ENCODE measurements at places on chromosomes 3 and 15.

- no peak for DNase-seq
Measured at GRCh38 chr3:107992976-107993684, 97.7 kb downstream of the CD47 start.

DNA sequence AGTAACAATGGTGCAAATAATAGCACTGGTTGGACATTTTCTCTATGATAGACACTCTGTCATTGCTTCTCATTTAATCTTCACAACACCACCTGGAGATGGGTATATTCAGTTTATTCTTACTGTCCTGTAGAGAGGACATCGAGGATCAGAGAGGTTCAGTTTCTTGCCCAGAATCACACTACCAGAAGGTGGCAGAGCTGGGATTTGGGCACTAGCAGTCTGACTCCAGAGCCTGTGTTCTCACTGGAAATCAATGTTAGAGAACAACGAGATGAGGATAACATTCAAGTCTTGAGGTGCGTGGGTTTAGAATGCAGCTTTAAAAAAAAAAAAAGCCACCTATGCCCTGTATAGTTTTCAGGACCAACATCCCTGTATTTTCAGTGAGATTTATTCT lies 127.8 kb downstream of the SYNPR start:
- no peak for DNase-seq

GRCh38 chr3:11162401-11163345 lies 8.4 kb downstream of the HRH1 start:
- no peak for DNase-seq

DNA sequence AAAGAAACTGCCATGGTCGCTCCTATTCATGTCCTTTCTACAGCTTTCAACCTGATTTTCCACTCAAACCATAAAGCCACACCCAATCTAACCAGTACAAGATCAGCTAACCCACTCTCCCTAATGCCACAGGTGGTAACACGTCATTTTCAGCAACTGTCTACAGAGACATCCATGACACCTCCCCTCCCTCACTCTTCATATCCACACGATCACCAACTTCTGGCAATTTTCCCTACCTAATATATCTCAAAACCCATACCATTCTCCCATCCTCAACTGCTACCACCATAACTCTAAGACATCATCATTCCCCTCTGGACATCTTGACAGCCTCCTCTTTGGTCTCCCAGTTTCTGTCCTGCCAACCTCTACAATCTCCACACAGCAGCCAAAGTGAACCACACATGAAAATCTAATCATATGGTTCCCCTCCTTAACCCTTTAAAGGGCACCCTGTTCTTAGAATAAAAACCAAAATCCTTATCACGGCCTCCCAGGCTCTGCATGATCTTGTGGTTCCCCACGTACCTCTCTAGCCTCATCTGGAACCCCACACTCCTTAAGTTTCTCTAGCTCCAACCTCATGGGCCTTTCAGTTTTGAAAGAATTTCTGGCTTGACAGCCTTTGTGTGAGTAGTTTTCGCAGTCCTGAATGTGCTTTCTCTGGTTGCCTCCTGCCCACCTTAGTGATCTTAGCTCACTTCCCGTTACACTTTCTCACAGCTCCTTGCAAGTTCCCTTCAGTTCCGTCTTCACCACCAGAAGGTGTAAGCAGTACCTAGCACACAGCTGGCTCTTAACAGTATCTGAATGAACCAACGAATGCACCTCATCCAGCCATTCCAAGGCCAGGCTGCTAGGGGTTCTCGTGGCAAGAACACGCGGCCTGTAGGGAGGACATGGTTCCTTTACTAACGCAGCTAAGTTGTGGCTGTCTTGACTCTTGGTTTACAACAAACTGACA lies 33.4 kb downstream of the SPINK8 start:
- DNase-seq = peak; percentile 4

GRCh38 chr3:13853978-13854296 lies 25.9 kb downstream of the WNT7A start:
- no peak for DNase-seq

- no peak for DNase-seq
Measured at GRCh38 chr3:50604628-50605588, 6.7 kb downstream of the CISH start.

DNA sequence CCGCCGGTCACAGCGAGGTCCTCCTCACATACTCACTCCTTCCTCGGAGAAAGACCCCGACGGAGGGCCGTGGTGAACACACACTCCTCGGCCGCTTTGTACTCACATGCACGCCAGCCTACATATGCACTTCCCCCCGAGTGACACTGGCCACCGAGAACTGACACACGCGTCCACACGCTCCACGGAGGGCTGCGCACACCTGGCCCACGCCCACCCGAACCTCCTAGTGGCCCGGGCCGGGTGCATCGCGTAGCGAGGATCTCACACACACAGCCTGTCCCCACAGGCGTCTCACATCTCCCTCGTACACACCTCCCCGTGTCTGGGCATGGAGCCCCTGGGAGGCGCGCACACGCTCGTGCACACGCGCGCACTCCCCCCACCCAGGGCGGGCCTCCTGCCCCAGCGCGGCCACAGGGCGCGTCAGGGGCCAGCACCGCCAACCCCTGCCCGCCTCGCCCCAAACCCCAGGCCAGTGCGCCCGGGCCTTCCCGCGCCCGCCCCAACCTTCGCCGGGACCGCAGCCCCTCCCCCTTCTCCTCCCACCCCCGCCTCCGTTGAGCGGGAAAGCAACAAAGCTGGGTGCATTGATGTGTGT lies 411 bp upstream of the C3orf70 start:
- DNase-seq = no peak

DNA sequence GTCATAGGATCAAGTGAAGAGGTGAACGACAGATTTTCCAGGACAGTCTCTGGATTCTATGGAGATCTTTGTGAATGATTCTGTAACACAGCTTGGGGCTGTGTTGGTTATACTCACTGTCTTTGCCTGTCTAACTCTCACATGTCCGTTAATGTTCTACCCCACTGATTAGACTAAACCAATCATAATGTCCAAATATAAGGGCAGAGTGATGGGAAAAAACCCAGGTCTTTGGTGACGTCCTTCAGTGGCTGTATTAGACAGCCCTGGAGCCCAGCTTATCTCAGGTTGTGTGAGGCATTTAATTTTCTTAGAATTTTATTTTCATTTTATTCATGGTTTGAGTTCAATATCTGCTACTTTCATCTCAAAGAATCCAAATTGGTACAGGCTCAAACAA lies 59.3 kb upstream of the TRA2B start:
- no peak for DNase-seq

GRCh38 chr3:148884261-148884660 lies 19.2 kb downstream of the CPA3 start:
- DNase-seq = no peak

GRCh38 chr3:159007331-159007730 lies 205.5 kb downstream of the MFSD1 start:
- no peak for DNase-seq

GRCh38 chr3:67986706-67987105 lies 332.3 kb upstream of the SUCLG2 start:
- DNase-seq = no peak

- no peak for DNase-seq
Measured at GRCh38 chr15:53530761-53531160, 228.7 kb downstream of the WDR72 start.

- no peak for DNase-seq
Measured at GRCh38 chr3:43379343-43379742, 93.0 kb downstream of the SNRK start.

DNA sequence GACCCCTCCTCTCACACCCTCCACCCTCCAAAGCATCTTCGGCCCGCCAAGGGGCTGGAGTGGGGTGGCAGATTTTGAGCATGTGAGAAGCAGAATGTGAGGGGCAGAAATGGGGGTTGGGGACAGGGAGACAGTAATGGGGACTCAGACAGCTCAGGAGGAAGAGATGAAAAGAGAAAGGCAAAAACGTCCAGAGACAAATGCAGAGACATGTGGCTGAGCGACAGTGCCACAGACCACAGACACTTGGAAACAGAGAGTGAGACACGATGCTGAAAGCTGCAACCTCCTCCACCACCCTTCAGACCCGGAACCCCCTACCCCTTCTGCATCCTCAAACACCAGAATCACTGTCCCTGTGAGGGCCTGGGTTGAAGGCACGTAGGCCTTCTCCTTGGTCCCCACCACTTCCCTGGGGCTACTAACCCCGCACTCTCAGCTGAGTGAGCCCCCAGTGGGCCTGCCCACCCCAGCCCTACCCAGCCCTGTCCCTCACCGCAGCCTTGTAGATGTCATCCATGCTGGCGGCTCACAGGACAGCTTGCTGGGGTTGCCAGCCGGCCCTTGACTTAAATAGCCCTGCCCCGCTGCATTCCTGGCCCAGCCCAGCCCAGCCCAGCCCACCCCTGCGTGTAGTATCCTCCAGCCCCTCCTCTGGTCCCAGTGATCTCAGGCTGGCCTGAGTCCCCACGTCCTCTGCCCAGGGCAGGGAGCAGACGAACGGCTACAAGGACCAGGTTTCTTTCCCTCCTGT lies at the start of gene TNNC1:
TNNC1 (minus strand) TSS at position 546 of the 754 bp plus-strand sequence; CDS start at position 520, 26 bp downstream.
- no peak for DNase-seq

GRCh38 chr3:16359331-16359730 lies 94.3 kb downstream of the OXNAD1 start:
- DNase-seq = no peak

GRCh38 chr3:39062180-39062579 lies 10.4 kb downstream of the WDR48 start:
- no peak for DNase-seq

DNA sequence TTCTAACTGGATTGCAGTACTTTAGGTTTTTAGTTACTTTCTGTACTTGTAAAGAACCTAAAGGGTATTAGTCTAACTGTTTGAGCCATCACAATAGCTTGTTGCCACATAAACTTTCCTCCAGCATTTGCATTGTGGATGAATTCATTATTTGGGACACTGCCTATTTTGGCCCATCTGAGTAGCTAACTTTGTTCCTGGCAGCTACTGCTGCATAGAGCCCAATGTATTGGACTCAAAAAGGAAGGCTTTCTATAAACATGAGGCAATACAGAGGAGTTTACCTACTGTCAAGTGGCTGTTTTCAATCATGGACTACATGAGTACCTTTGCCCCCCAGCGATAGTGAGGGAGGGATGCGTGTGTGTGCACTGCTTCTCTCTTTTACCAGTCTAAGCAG lies 1.9 kb downstream of the ROBO2 start:
- no peak for DNase-seq

GRCh38 chr3:190076601-190077394 lies 43.9 kb downstream of the P3H2 start:
- DNase-seq = no peak

DNA sequence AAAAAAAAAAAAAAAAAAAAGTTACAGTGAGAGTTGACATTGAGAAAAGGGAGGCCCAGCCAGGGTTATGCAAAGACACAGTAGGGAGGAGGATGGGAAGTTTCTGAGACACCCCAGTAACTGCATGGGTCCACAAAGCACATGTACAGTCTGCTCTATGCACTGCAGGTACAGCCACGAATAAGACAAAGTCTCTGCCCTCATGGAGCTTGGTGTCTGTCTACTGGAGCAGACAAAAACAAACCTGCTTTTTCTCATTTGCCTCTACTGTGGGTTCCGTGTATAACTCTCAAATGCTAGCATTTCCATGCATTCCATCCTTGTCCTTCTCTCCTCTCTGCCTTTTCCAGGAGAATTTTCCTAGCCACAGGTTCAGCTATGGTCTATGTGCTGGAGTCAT lies 107.4 kb downstream of the UBE3A start:
- no peak for DNase-seq

DNA sequence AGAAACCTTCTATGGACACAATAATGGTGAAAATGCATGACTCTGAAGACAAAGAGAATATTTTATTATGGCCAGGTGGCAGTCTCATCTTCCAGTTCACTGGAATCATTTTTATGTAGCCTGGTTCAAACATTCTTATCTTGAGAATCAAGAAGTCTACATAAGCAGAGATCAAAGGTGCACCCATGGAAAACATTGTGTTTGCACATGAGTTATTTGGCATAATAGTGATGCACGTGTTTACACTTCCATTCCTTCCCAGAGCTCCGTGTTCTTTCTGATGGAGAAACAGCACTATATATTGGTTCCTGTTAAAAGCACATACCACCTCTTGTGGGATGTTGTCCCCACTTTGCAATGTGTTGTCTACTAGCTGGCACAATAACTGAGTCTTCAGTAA lies 572.2 kb downstream of the GRM7 start:
- no peak for DNase-seq

- DNase-seq = no peak
Measured at GRCh38 chr3:149599236-149599635, 58.6 kb downstream of the WWTR1 start.

- no peak for DNase-seq
Measured at GRCh38 chr15:75694241-75695182, 18.1 kb downstream of the CSPG4 start.

DNA sequence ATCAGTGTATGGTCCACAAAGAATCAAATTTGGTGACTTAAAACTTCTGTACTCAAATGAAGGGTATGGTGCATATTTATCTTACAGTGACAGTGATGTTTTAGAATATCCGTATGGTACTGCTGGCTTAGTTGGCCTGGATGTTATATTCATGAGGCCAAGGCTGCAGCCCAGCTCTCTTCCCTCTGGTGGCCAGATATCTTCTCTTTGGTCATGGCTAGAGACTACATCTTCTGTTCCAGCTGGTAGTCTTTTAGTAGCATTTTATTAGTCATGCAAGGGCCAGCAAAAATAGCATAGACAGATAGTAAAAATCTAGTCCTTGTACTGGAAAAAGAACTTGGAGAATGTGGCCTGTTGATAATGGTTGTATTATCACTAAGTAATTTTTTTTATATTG lies 124.0 kb upstream of the ROPN1 start:
- DNase-seq = no peak

- DNase-seq = no peak
Measured at GRCh38 chr15:81336568-81336967, 12.6 kb upstream of the STARD5 start.

DNA sequence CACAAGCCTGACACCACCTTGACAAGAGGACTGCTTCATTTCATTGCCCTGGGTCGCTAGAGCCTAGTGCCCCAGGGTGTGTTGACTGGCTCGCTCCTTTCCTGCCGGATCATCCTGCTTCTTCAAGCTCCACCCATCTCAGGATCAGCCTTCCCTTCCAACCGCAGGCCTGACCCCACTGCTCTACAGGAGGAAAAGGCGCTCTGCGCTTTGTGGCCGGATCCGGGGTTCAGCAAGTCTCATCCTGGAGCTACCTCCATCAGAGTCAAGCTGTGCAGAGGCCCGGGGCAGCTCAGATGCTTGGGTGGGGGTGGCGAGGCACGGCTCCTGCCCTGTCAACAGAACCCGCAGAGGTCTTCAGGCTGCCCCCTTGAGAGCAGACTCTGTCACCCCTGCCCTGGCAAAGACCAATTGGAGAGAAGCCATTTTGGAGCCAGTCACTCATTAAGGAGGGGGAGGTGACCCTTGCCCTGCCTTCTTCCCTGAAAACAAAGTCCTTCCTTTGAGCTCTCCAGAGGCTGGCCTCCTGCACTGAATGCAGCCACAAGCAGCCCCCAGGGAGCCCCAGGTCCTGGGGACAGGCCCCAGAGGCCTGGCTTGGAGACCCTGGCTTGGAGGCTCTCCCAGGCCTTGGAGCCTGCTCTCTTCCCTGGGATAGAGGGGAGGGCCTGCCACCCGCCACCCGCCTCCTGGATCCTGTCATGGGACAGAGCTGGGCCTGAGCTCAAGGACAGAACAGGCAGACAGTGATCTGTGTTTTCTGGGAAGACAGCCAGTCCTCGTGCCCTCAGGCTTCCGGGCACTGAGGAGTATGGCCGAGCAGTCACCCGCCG lies 80.3 kb downstream of the CPN2 start:
- no peak for DNase-seq

Data from activated T-helper 1 cell treated with anti-CD3 and anti-CD28 coated beads, Interleukin-2, amount 50 U/mL, for 16 hours (primary cell).